ENCODE measurements at places on chromosomes 7 and 10.

GRCh38 chr10:70106958-70107791, 25.4 kb downstream of the AIFM2 start:
- no peak for DNase-seq

GRCh38 chr10:92079003-92079402, 155.4 kb downstream of the BTAF1 start:
- DNase-seq = no peak

DNA sequence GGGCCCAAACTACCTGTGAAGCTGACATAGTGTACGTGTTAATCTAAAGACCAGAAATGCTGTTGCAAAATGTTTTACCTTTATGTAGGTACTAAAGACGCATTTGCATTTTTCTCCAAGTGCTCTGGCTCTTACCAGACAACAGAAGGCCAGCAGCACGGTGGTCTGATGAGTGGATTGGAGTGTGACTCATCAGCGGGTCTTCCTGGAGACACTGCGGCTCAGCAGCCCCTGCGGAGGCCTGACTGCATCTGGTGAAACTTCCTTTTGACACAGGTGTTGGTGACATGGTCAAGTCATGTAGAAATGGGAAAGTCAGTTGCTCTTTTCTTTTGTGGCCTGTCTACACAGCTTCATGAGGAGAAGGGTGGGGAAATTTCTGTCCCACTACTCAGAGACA, 723.6 kb downstream of the INHBA start:
- DNase-seq = no peak

- DNase-seq = no peak
These were observed 1239.7 kb downstream of the GATA3 start for GRCh38 chr10:9294132-9294663.

- peak; percentile 35 for DNase-seq
These were observed 29.8 kb downstream of the MTURN start for GRCh38 chr7:30164567-30164966.

GRCh38 chr10:66925896-66926715, at the start of gene LRRTM3:
LRRTM3 (plus strand) TSS chr10:66926036.
- peak; percentile 6 for DNase-seq

- DNase-seq = peak; percentile 23
These were observed 343.0 kb upstream of the PCDH15 start for GRCh38 chr10:55144001-55144400.

DNA sequence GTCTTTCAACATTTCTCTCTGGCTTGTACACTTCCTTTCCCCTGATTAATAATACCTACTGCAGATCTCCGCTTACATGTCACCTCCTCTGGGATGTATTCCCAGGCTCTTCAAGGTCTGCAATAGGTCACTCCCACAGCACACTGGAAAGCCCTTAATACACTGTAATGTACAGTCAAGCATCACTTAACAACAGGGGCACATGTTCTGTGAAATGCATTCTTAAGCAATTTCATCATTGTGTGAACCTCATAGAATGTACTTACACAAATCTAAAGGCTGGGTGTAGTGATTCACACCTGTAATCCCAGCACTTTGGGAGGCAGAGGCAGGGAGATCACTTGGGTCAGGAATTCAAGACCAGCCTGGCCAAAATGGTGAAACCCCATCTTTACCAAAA, 1.9 kb downstream of the COX15 start:
- no peak for DNase-seq

DNA sequence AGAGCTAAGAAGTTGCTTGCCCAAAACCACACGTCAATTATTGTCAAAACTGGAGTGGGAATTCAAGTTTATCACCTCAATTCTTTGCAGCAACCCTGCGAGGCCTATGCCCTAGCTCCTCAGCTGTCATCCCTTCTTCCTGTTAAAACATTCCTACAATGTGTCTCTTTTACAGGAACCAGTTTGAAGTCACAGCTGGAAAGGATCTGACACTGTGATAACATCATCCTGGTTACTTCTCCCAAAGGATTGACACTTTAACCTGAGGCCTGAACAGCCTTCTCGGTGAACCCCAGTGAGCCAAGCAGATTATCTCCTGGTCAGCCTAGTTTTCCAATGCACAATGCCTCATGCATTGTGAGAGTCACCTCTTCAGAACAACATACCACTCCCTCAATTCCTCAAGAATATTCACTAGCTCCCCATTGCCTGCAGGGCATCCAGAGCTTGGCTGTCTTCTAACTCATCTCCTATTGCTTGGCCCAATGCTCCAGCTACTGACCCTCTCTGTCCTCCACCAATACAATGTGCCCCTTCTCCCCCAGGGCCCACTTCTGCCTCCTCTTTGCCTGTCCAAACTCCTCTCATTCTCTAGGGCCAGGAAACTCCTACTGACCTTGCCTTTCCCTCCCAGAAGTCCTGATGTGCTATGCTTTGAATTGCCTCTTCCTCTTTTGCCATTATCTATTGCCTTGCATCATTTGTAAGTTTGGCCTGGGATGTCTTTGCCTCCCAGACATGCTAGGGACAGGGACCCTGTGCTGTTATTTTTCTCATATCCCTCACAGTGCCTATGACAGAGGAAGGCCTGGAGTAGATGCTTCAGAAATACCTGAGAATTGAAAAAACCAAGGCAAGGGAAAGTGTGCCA, 10.4 kb upstream of the DLG5 start:
- DNase-seq = no peak

- no peak for DNase-seq
These were observed 75.3 kb downstream of the GLI3 start for GRCh38 chr7:42161719-42162118.

DNA sequence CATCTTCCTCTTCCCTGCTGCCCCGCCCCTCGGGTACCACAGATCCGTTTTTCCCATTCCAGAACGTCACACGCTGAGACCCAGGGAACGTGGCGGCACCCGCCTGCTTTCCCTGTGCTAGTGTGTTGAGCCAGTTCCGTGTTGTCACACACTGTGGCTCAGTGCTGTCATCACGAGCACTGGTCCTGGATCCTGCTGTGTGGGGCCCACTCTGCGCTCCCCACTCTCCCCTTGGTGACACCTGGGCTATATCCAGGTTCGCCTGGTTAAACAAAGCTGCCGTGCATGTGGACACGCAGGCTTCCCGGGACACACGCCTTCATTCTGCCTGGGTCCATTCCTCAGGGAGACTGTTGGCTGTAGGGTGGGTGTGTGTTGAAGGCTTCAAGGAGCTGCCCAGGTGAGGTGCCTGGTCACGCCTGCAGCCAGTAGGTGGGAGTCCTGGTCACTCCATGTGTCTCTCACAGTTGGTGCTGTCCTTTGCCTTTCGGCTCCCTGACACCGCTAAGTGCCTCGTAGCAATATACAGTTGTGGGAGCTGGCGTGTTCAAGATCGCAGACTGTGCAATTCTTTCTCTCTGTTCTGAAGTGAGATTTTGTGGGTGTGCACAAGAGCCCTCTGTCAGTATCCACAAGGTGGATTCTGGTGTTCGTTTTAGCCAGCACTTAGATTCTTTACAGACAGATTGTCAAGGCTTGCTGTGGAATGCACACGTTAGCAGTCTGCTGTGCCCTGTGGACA, 88.6 kb downstream of the INPP5A start:
- DNase-seq = no peak

GRCh38 chr10:12417331-12417730, 68.0 kb downstream of the CAMK1D start:
- no peak for DNase-seq

DNA sequence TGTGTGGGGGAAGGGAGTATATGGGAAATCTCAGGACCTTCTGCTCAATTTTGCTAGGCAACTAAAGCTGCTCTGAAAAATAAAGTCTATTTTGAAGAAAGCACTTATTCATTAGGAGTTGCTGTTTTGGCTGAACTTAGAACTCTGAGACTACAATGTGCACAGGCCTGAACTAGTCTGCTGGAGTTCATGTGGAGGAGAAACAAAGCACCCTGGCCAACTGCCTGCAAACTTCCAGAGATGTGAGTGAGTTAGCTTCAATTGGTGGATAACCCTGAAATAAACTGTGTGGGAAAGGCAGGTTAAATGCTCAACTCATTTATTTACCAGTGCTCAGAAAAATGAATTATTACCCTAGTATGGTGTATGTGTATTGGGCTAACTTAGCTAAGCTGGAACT, 17.3 kb upstream of the FAM241B start:
- DNase-seq = no peak

- DNase-seq = no peak
These were observed 373.5 kb downstream of the KCNMA1 start for GRCh38 chr10:77264107-77264506.

GRCh38 chr7:85554236-85555178, 367.7 kb upstream of the SEMA3D start:
- peak; percentile 42 for DNase-seq

DNA sequence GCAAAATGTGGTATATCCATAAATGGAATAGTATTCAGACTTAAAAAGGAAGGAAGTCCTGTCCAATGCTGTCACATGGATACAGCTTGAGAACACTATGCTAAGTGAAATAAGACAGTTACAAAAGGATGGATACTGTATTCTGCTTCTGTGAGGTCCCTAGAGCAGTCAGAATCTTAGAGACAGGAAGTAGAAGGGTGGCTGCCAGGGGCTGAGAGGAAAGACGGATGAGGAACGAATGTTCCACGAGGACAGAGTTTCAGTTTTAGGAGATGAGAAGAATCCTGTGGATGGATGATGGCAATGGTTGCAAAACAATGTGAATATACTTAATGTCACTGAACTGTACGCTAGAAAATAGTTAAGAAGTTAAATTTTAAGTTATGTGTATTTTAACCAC, 3.8 kb downstream of the PRKCQ start:
- no peak for DNase-seq

DNA sequence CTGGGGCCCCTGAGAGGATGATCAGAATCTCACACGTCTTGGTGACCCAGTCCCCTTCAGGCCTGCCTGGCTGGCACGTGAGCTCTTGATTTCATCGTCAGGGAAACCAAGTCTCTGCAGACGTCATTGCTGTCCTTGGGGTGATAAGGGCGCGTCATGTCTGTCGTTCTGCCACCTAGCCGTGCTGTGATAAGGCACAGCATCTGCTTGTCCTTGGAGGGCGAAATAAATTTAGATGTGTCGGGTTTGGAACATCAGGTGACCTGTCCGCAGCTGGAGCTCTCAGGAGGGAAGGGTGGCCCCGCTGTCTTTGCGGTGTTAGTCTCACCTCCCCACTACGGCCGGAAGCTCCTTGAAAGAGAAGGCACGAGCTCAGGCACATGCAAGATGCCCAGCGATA, 129.2 kb downstream of the GRK5 start:
- no peak for DNase-seq

DNA sequence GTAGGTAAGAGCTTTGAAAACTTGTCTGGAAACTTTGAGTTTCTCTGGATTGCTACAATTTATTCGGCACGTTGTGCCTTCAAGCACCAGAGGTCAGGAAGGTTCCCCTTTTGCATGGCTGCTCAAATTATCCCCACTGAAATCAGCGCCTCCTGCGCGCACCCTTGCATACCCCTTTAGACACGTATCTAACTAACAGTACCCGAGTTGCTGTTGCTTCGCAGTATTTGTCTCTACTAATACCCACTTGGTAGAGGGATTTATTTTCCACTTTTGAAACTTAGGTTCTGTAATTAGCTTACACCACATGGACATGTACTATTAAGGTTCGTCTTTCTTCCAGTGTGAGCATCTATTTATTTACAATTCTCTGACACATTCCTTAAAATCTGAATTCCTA, 1.6 kb downstream of the MEOX2 start:
- no peak for DNase-seq

DNA sequence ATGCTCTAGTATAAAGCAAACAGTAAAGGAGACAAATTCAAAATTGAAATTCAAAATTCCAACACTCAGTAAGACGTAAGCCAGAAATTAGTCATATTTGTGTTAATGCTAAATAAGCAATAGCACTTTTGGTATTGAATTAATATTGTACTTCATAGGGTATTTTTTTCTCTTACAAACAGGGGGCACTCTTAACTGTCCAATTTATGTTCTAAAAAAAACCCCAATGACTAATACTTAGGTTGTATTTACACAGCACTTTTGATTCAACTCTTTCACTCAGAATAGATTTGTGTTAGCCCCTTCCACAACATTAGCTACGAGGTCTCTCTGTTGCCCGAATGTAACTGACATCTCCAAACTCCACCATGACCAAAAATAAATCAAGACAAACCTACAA, 284.9 kb upstream of the COBL start:
- DNase-seq = no peak

- DNase-seq = no peak
These were observed 38.2 kb downstream of the MKLN1 start for GRCh38 chr7:131365838-131366237.

GRCh38 chr10:71868192-71868697, 17.2 kb upstream of the PSAP start:
- no peak for DNase-seq

GRCh38 chr10:54749623-54750022, 51.4 kb downstream of the PCDH15 start:
- no peak for DNase-seq

GRCh38 chr10:119330342-119330741, 123.0 kb downstream of the GRK5 start:
- no peak for DNase-seq

- no peak for DNase-seq
These were observed 38.7 kb upstream of the BICC1 start for GRCh38 chr10:58473976-58474375.

DNA sequence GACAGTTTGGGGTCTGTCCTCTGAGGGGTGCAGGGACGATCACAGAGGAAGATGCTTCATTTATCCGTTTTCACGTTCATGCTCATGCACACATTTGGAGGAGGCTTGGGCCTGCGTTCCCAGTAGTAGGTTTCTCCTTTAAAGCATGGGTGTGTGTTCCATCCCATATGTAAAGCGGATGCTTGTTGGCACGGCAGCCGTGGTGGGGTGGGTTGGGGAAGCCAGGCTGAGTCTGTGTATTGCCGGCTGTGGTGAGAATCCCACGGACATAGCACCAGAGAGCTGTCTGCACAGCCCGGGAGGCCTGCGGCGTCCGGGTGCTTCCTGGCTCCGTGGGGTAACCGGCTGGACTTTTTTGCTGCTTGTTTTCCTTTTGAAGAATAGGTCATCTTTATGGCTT, 440 bp downstream of the JAKMIP3 start:
- DNase-seq = no peak

DNA sequence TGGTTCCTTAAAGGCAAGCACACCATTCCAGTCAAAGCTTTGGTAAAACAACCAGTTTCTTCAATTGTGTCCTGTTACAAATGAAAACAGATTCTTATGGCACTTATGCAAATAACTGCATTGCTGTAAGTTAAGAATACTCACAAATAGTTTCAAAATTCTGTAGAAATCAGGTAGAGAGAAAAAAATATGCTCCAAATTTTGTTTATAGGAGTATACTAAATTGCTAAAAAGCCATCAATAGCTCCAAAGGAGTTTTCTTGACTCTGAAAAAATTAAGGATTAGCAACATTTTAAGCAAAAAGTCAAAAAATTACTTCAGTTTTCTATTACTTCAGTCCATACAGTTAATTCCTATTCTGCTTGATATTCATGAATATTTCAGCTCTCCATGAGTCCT, 51.3 kb upstream of the KAT6B start:
- no peak for DNase-seq

- no peak for DNase-seq
These were observed 64.0 kb upstream of the PLA2G12B start for GRCh38 chr10:73018632-73019031.

Data from SW 1271 (cell line).